Stimulated activated CD4-positive, alpha-beta T cell treated with anti-CD3 and anti-CD28 coated beads, Interleukin-4, amount 100 ng/mL, for 48 hours (primary cell): ENCODE measurements at places on chromosomes 4 and X.

DNA sequence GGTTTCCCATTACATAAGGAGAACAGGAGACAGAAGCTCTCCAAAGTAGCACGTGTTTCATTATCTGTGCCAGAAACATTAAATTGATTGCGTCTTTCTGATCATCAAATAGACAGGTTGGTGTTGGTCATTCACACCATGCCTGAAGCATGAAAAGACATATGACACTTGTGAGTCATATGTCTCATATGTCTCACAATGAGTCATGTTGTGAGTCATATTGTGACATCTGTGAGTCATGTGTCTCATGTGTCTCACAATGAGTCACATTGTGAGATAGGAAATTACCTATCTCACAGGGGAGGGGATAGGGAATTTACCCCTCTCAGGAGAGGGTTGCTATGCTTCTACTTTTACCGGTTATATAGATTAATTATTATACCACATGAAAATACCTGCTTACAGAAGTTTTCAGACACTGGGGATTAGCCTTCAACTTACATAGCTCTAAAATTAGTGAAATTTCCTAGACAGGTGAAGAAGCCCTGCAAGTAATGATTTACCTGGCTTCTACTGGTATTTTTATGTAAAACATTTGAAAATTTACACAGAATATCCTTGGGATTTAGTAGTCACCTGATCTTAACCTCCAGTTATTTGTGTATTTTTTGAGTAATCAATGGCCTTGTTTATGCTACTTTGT, 80.8 kb downstream of the NPFFR2 start:
- peak; percentile 4 for DNase-seq

DNA sequence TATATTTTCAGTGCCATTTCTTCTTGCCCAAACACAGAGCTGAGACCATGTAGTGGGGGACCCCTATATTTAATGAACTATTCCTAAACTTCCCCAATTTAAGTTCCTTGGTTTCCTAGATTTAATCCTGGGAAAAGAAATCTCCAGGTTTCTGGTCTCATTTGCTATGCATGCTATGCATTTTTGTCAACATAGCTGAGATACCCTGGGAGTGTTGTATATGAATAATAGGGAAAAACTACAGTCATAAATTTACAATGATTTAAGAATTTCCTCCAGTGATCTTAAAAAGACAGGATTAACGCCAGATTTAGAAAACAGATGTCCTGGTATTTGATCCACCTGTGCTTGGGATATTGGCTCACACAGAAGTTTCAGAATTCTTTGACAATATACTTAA, 136.8 kb upstream of the RAPGEF2 start:
- no peak for DNase-seq

- no peak for DNase-seq
Observed at GRCh38 chr4:13523591-13524503, 20.5 kb downstream of the NKX3-2 start.

- no peak for DNase-seq
Observed at GRCh38 chrX:10433296-10433965, 187.0 kb downstream of the MID1 start.
